ENCODE measurements at places on chromosomes 4 and X.

- H3K27ac ChIP-seq, result no peak overlapping the region
- no peak overlapping the region for H3K4me3 ChIP-seq
- no peaks in the 10 kb centered on the region for H3K4me1 ChIP-seq
- no peak for DNase-seq
- H3K27me3 ChIP-seq, result no peaks in the 10 kb centered on the region
Observed at GRCh38 chrX:44961817-44962607, 89.0 kb downstream of the KDM6A start.

DNA sequence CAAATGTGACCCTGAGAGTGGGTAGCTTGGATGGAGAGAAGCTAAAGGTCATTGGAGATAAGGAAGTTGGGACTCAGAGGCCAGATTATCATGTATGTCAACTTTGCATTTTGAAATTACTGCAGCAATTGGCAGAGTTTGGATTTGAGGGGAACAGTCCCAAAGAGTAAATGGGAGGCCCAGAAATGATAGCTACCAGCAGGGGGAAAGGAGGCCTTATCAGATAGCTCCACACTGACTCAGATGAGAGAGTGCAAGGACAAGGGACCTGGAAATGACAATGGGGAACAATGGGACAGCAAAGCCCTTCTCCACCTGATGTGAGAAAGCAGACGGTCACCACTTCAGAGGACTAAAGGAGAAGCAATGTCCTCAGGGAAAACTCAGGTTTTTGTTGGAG, 201.5 kb upstream of the JADE1 start:
- DNase-seq, result no peak
- H3K27ac ChIP-seq, result no peak overlapping the region
- H3K36me3 ChIP-seq, result no peaks in the 10 kb centered on the region
- no peaks in the 10 kb centered on the region for H3K4me1 ChIP-seq
- no peak overlapping the region for H3K4me3 ChIP-seq

GRCh38 chr4:169110633-169111032, 100.6 kb upstream of the CBR4 start:
- H3K36me3 ChIP-seq, result no peaks in the 10 kb centered on the region
- H3K27me3 ChIP-seq, result no peaks in the 10 kb centered on the region
- H3K4me1 ChIP-seq, result no peaks in the 10 kb centered on the region
- no peak for DNase-seq
- no peak overlapping the region for H3K4me3 ChIP-seq

GRCh38 chr4:10048941-10049697, 27.8 kb upstream of the SLC2A9 start:
- H3K27me3 ChIP-seq, result no peaks in the 10 kb centered on the region
- H3K36me3 ChIP-seq, result no peaks in the 10 kb centered on the region

Measured in B cell (primary cell).